ENCODE measurements at places on chromosomes 16 and 17.

DNA sequence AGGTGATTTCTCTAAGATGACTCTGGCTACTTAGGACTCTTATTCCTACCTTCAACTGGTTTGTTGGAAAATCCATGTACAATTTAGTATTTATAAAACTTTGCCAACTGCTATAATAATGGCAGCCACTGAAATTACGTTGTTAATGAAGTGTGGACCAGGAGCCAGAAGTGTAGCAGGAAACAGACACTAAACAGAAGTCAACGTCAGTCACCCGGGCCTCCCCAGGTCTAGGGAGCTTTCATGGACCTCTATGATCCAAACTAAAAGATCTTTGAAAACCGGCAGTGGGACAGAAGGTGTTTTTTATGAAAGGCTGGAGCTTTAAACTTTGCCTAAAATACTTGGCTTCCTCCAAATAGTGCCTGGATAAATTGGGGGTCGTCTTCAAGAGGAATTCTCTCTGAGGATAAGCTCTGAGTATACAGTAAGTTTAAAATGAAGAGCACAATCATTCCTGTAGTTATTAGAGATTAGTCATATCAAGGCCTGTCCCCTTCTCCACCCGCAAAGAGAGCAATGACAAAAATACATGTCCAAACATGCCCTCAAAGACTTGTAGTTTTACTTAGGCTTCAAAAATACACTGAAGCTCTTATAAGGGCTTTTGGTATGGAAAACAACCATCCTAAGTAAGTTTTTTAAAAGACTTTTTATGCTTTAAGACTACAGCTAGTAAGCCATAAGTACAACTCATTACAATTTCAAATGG is 34.6 kb downstream of the DCUN1D3 start:
- no peak for DNase-seq

DNA sequence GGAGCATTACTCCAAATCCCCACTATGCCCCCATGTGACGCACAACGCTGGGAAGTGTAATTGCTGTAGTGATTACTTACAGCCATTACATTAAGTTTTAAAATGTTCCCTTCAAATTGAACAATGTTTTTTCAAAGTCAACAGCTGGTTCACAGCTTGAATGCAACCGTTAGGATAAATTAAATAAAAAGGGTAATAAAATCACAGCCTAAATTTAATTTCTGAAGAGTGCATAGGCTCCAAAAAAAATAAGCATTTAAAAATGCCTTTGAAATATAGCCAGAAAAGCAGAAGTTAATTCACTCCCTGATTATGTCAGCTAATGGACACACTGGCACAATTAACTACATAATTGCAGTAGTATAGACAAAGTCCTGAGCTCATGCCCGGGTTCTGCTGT is 50.5 kb upstream of the KDM8 start:
- DNase-seq = no peak

DNA sequence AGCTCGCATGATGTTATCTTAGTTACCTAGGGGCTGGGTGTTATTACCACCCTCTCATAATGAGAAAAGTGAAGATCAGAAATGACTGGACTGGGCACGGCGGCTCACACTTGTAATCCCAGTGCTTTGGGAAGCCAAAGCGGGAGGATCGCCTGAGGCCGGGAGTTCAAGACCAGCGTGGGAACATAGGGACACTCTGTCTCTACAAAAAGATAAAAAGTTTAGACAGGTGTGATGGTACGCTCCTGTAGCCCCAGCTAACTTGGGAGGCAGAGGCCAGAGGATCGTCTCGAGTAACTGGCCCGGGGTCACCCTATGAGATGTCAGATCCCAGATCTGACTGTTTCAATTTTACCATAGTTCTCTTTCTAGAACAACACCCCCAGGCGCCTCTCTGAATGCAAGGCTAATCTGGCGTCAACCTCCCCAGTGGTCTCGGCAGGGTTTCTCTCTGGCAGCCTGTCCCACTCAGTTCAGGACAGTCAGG is 1.9 kb upstream of the CCDC102A start:
- DNase-seq = no peak

DNA sequence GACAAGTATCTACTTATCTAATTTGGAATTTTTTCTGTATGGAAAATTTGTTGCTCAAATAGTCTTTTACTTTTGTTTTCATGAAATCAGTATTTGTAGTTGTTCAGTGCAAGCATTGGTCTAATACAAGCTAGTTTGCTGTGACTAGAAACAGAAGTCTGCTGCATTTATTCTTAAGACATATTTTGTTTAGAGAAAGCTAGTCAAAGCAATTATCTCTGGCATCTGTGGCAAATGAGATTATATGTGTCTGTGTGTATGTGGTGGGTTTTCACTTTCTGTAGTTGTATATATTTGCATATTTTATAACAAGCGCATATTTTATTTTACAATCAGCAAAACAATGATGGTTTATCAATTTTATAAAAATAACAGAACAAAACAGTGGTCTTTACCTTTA is 96.0 kb upstream of the SIAH1 start:
- no peak for DNase-seq

- DNase-seq = no peak
Observed at GRCh38 chr16:87974178-87974577, 22.9 kb downstream of the BANP start.
